ENCODE measurements at places on chromosomes 2 and 18.

- no peak for DNase-seq
Measured at GRCh38 chr2:84116143-84116542, 342.9 kb downstream of the SUCLG1 start.

DNA sequence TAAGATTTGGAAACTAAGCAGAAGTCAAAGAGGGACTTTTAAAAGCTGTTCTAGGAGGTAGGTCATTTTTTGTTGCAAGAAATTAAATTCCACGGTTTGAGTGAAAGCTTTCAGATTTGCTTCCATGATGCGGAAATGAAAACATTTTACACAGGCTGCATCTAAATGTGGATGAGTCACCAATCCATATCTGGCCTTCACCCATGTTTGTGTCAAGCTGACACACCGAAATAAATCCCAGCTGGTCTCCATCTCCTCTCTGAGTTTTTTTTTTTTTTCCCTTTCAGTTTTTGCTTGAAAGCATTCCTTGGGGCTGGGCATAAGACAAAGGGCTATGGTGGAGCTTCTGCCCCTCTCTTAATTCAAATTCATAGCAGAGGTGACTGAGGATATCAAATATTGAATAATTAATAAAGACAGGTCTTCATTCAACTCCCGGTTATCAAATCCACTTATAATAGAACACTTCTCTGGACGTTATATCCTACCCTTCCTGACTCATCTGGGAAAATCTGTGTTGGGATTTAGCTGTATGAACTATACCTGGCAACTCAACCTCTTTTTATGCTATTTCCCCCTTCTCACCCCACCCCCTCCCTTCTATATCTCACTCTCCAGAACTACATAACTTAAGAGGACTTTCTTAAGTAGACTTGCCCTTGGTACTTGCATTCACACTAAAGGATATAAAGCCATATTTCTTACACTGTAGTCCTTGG lies 558.3 kb upstream of the GCFC2 start:
- peak; percentile 64 for DNase-seq

DNA sequence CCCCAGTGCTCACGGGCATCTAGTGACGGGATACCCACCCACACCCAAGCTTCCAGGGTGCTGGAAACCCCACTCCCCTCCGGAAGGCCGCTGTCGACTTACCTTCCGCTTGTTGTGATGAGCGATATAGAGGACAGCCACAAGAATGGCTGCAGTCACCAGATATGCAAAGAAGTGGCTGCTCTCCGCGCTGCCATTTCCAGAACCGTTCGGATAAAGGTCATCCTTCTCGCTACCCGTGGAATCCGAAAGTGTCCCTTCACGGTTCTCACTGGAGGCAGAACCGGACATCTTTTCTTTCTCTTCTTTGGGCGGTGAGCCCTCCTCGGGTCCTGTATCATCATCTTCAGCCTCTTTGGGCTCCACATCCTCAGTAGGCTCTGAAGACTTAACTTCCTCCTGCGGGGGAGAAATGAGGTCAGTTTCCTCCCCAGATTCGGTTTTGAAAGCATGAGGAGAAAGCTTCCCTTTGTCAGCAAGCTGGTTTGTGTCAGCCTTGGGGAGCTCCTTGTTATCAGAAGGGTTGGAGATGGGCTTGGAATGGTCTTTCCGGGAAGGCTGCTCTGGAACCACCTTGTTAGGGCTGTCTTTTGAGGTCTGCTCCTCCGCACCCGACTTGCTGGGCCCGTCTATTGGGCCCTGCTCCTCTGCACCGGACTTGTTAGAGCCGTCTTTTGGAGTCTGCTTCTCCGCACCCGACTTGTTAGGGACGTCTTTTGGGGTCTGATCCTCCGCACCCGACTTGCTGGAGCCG lies 1.2 kb downstream of the TGOLN2 start:
- DNase-seq: no peak

GRCh38 chr2:109428841-109429566 lies 184.8 kb downstream of the SEPTIN10 start:
- DNase-seq: no peak

DNA sequence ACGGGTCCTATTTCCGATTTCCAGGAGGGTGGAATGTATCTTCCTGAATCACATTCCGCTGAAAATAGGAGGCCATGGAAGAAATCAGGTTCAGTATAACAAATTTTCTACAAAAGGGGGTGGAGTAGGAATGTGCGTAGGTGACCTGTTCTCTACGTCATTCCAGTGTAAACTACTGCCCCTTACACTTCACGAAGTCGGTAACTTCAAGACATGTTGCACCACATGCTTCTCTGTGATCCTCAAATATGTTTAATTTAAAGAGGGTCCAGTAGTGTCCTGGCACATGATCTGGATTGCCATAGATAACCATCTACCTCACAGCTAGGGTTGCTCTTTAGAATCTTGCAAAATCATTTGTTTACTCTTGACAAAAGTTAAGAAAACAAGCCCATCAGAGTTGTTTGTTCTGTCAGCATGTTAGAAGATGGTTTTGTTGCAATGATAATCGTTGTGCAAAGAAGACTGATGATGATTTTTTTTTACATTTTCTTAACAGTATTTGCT lies 7.5 kb upstream of the CPS1 start:
- DNase-seq: no peak

DNA sequence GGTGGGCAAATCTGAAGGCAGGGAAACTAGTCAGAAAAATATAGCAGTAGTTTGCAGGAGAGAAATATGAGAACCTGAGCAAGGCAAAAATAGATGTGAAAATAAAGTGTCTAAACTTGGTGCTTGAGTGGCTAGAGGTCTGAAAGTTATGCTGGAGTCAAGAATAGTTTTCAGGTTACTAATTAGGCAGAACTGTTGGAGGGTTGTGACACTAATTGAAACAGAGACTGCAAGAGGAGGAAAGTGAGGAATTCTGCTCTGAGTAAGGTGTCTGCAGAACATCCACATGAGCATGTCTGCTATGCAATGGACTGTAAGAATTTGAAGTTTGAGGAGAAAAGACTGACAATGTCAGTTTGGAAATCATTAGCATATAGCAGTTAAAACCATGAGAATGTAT lies 444.0 kb upstream of the LRRTM1 start:
- DNase-seq: no peak

- peak; percentile 74 for DNase-seq
Measured at GRCh38 chr18:77765468-77765867, 515.8 kb downstream of the GALR1 start.

GRCh38 chr2:6917071-6917760 lies at the start of gene RNF144A:
Gene RNF144A (plus strand): TSS chr2:6917412. CDS start chr2:6996927, 79,515 bp downstream.
- DNase-seq: peak; percentile 90

GRCh38 chr2:157843081-157843480 lies 33.0 kb downstream of the ACVR1 start:
- no peak for DNase-seq

DNA sequence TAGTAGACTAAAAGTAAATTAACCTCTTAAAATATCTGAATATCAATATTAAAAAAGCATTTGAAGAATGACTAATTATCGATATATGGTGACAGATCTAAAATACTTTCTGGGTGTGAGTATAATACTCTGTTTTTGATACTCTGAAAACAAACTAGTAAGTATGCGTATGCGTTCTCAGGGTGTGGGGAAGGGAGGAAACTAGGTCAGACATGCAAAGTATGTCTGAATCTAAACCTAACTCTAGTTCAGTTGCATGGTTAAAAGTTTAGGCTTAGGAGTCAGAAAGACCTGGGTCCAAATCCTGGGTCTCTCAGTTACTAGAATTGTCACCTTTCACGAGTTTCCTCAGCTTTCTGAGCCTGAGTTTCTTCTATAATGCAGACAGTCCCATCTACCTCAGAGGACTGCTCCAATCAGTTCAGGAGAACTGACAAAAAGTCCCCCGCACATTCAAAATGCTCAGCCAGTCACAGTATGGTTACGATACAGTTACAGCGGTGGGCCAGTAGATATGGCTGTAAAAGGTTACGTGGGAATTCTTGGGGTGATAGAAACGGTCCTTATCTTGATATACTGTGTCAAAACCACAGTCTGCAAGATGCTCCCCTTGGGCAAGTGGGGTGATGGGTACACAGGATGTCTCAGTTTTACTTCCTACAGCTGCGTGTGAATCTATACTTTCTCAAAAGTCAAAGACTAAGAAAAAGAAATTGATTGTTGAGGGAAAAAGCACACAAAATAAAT lies 29.2 kb downstream of the UNC50 start:
- DNase-seq: no peak

GRCh38 chr2:112936927-112937232 lies 25.9 kb downstream of the IL37 start:
- no peak for DNase-seq

DNA sequence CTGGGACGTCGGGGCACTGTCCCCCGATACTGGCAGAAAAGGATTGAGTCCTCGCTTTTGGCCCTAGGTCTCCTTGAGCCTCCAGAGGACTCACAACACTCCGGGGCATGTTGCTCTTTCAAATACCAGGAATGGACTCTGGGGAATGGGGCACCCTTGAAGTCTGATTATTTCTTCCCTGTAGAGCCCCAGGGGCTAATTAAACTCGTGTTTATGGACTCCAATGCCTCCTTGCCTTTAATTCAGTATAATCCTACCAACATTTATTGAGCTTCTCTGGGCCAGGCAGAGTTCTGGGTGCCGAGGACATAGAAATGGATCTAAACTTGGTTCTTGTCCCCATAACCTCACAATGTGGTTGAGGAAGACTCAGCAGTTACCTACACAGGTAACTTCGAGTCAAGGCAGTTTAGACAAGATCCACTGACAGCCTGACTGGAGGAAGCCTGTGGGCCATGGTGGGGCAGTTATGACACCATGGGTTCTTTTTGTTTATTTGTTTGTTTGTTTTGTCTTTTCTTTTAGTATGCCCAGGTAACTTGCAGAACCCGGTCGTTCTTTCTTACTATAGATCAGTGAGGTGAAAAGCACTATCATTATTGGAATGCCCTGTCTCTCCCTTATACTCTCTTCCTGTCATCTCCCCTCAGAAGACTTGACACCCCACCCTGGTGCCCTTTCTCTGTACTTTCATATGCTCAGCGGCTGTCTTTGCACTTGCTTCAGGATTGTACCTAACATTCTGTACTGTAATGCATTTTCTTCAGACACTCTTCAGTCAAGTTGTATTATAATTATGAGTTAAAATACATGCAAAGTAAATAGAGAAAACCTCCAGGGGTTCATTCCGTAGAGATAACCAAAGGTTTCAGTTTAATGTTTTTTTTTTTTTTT lies 3.2 kb downstream of the CFLAR start:
- DNase-seq: no peak

- no peak for DNase-seq
Measured at GRCh38 chr18:49886891-49887764, 73.8 kb upstream of the ACAA2 start.

DNA sequence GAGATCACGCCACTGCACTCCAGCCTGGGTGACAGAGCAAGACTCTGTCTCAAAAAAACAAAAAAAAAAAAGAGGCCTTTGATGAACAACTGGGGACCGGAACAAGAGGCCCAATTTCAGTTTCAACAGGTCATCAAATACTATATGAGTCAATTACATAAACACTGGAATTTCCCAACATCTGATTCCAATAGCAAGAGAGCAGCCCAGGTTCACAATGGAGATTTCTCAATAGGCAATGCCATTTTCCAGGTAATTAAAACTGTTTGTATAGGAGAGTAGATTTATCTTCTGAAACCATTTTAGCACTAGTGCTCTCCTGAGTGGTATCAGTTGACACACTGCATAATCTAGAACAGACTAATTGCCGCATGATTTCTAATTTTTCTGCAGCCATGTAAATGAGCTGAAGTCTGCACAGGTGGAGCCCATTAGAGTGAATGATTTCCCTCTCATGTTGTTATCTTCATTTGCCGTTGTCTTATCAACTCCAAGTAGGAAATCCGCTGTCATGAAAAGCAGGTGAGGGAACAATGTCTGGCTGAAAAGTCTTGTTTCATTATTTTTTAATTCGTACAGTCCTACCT lies 264.1 kb upstream of the MEIS1 start:
- DNase-seq: no peak

DNA sequence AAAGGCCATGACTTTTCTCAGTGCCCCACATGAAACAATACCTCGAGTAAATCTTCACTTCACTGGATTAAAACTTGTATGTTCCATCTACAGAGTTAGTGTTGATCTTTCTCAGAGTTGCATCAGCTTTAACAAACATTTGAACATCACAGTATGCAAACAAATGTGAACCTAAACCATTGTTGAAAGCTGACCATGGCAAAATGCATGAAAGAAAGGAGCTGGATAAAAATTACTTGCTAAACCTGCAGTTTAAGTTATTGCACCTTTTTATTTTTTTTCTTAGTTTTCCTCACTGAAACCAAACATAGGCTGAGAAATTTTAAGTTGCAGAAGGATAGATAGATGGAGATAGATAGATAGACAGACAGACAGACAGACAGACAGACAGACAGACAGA lies 107.2 kb upstream of the UGP2 start:
- no peak for DNase-seq

GRCh38 chr18:27061488-27062095 lies 123.5 kb downstream of the CHST9 start:
- no peak for DNase-seq

- DNase-seq: no peak
Measured at GRCh38 chr2:70367722-70368323, 66.0 kb upstream of the FAM136A start.
